Central memory CD4-positive, alpha-beta T cell (primary cell): ENCODE measurements at places on chromosomes 16 and 17.
A peak's percentile ranks its signal among the peaks of the same experiment; 100 is the strongest.

DNA sequence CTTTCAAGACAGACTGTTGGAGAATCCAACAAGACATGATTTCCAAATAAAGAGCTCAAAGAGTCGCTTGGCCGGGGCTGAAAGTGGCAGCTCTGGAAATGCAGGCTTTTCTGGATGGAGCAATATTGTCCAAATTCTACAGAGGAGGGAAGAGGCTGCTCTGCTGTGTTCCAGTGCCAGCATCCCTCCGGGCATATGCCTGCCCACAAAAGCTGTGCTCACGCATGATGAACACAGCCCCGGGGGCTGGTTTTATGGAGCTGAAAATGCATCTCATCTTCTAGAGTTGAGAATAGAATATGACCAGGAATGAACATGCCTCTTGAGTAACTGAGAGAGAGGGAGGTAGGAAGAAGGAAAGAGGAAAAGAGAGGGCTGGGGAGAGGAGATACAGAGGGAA is 74.7 kb upstream of the TOX3 start:
- no peak for DNase-seq

GRCh38 chr17:55155856-55156560 is 108.8 kb upstream of the HLF start:
- DNase-seq: no peak

DNA sequence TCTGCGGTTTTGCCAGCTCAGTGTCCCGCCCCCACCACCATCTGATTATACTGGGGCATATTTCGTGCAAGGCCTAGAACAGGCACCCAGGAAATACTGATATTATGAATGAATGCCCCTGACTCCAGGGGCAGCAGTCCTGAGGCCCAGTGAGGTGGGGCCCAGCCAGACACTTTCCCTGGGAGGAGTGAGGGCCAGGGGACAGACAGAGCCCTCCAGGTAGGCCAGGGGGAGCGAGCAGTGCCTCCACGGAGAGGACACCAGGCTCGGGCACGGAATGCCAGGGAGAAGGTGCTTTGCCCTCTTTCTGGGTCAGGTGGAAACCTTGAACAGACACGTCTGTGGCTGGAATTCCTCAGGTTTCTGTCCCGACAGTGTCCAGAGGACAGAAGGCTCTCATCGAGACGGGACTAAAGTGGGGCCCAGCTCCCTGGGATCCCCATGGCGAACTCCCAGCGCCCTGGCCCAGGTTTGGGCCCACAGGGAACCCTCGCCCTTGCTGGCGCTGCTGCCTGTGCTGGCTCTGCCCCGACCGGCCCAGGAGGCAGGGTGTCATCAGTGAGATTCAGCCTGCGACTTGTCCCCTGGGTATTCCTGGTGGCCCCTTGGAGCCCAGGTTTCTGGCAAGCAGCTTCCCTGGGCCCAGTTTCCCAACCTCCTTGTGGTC is 4.3 kb downstream of the KATNB1 start:
- DNase-seq: no peak

DNA sequence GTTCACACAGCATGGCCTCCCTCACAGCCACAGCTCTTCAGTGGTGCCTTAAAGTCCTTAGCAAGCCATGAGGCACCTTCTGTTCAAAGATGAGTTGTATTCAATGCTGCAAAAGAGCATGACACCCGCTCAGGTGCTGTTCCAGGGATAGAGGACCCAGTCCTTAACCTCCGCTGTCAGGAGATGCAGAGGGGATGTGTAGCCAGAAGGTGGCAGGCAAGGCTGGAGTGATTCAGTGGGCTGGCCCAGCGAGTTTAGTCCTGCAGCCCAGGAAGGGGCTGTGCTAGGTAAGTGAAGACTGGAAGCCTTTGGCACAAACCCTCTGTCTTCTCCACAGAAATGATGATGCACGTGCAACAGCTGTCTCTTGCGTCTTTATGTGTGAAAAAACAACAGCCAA is 25.0 kb upstream of the ADAM11 start:
- DNase-seq: no peak

GRCh38 chr16:17299790-17300189 is 171.0 kb downstream of the XYLT1 start:
- DNase-seq: no peak

GRCh38 chr17:7575481-7575883 is 4.0 kb upstream of the CD68 start:
- DNase-seq: no peak

GRCh38 chr17:43352579-43353331 is 46.0 kb upstream of the ARL4D start:
- no peak for DNase-seq

DNA sequence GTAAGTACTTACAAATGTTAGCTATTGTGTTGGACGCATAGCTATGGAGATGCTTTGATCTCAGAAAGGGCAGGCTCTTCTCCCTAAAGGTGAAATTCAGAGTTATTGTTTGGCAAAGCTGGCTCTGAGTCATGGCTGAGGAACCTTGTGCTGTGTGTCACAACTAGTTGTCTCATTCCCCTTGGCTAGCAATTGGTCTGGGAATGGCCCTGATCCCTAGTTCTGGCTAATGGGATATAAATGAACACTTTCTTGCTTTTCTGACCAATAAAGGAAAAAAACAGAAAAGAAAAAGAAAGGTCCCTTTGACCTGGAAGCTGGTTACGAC is 210.6 kb downstream of the MAP2K4 start:
- DNase-seq: no peak

- no peak for DNase-seq
These were observed 401 bp downstream of the ARL16 start for GRCh38 chr17:81683208-81683583.

GRCh38 chr16:62240722-62241121 is 204.5 kb upstream of the CDH8 start:
- DNase-seq: no peak

- DNase-seq: no peak
These were observed 3.1 kb downstream of the CACNB1 start for GRCh38 chr17:39194089-39194984.

DNA sequence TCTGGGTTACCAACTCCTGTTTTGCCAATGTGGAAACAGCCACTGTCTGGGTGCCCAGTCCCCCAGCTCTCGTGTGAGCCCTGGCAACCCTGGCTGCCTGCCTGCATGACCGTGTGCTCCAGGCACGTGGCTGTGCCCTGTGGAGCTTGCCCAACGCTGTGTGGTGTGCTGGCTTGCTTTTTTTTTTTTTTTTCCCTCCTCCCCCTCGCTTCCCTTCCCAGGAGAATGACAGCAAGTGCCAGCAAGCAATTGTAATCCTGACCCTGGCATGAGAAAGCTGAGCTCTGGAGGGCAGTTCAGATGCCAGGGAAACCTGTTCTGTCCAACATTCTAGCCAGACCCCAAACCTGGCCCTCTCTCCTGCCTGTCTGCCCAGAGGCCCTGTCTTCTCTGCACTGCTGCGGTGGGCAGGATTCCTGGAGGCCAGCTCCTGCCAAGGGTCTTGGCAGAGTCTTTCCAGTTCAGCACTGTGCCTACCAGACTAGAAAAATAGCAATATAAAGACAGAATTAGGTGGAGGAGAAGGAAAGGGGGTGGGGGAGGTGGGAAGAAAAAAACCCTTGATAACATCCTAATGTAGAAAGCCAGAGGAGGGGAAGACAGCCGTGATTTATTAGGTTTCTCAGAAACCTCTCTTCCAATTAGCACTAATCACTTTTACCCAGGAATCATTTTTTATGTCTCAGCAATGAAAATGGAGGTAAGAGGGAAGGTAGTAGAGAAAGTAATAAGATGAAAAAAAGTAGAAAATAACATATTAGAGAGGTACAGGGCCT is 9.0 kb downstream of the HLF start:
- no peak for DNase-seq

GRCh38 chr17:57609125-57609877 is 135.8 kb downstream of the CCDC182 start:
- DNase-seq: no peak

- DNase-seq: no peak
These were observed 3.2 kb upstream of the ARL6IP1 start for GRCh38 chr16:18804540-18804939.

- DNase-seq: peak; percentile 10
These were observed 785 bp downstream of the UBALD1 start for GRCh38 chr16:4613636-4614570.

GRCh38 chr17:4858882-4859260 is 25.7 kb downstream of the MINK1 start:
- no peak for DNase-seq

DNA sequence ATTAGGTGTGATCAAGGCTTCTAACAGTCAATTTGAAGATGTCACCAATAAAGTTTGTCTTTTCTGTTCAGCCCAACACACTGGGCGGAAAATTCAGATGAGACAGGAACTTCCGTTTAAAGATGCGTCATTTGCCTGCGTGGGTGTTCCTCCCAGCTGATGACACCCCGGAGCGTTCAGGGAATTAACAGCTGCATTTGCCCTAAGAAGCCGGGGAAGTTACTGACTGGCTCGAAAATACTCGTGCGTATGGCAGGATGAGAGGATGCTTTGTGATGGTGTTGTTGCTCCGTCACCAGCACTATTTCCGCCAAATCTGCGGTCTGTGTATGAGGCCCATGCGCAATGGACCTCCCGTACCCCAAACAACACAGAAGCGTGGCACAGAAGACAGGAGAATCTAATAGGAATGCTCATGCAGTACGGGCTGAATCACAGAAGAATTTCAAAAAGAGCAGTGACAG is 11.9 kb upstream of the PVALEF start:
- peak; percentile 59 for DNase-seq

DNA sequence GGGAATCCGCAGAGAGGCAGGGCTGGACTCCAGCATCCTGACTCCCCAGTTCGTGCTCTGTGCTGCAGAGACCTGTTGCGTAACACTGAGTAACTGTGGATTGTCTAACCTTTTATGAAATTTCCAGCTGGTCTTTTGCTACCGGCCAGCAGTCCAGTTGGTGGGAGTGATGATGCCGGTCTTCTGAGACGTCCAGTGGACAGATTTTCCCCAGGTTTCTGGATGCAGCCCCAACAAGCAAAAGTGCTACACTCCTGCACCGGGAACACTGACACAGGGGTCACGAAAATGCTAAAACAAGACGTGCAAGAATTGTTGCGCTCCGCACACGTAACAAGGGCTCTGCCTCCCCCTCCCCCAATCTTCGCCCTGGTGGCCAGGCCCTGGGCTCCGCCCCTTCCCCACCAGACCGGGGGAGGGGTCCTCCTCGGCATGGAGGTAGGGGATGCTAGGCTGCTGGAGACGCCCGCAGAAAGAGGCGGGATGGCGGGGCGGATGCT is 701 bp upstream of the MRC2 start:
- DNase-seq: no peak

DNA sequence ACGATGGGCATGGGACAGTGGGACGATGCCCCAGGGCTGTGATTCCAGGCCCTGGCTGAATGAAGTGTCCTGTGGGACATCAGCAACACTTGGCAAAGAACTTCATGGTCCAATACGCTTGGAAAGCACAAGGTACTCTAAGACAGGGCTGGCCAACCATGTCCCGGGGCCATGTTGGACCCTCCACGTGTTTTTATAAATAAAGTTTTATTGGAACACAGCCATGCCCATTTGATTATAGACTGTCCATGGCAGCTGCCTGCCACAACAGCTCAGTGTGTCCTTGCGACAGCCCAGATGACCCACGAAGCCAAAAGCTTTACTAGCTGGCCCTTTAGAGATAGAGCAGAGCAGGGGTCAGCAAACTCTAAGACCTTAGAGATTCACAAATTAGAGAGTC is 282.1 kb downstream of the C16orf95 start:
- DNase-seq: no peak

DNA sequence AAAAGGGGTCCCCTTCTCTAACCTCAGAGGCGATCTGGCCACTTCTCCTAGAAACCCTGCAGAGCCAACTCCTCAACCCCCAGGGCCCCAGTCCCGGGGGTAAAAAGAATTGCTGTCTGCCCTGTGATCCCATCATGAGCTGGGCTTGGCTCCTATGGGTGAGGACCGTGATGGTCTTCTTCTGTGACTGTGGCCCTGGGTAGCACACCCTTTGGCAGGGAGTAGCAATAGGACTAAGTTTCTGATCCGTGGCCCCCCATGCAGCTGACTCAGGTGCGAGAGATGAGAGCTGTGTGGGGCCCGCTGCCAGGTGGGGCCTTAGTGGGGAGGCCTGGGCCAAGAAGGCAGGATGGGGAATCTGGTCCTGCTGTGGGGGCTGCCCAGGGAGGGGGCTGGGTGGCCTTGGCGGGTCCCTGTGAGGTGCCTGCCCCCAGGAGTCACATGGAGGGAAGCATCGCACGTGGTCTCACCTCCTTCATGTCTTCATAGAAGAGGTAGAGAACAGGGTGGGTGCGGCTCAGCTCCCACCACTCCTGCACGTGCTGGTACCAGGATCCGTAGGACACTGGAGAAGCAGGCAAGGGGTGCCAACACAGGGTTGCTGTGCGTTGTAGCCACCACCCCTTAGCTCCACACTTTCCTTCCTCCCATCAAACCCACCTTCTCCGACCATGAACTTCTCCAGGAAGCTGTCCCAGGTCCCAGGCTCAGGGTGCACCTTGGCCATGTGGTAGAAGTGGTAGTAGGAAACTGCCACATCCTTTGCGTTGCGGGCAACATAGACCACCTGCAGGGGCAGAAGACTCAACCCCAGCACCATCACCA is 3.3 kb downstream of the SULT1A1 start:
- DNase-seq: no peak

DNA sequence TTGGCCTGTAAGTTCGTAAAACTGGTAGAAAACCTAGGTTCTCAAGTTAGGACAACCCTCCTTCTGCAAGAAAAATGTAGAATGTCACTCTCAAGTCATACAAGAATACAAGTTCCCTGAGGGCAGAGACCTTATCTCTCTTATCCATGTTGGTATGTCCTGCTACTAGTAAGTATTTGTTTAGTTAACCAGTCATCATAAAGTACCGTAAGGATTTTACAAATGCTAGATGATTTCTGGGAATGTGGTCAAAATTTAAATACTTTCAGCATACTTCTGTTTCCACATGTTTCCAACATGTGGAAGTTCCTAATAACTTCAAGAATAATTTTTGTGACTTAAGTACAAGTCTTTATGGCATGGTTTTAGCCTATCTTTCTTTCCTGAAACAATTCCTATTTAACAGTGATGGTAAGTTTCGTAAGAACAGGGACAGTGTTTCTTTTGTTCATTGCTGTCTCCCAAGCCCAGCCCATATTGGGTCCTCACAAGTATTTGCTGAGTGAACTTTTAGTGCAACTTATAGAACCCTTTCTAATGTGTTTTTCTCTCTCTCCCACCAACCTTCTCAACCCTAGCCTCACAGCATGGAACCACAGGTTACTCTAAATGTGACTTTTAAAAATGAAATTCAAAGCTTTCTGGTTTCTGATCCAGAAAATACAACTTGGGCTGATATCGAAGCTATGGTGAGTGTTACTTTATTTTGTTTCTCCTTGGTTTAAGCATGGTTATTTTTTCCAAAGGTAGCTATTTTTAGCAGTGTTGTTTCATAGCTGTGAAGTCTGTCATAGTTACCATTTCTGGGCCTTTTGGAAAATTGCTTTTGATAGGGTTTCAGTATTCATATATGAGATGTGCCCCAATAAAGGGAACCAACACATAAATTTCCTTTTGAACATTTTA is 4.5 kb downstream of the NBR1 start:
- no peak for DNase-seq
